ENCODE measurements at places on chromosomes 1 and 21.

DNA sequence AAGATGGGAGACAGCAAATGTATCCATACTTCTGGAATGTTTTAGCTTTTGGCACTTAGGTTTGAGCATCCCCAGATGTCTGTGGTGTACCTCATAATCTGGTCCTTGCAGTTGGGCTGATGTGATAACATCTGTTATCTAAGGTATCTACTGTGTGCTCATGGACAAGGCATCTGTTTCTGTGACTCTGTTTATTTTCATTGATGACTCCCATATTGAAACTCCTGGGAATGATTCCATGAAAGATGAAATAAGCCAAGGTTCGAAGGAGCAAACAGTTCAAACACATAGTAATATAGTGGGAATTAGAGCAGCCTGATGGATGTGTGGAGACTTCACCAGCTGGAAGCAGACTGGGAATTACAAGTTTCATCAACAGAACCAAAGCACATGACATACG lies 20.7 kb upstream of the TRIM45 start:
- DNase-seq = no peak

- DNase-seq = peak; percentile 51
Observed at GRCh38 chr21:20443558-20444155, 554.6 kb upstream of the NCAM2 start.

DNA sequence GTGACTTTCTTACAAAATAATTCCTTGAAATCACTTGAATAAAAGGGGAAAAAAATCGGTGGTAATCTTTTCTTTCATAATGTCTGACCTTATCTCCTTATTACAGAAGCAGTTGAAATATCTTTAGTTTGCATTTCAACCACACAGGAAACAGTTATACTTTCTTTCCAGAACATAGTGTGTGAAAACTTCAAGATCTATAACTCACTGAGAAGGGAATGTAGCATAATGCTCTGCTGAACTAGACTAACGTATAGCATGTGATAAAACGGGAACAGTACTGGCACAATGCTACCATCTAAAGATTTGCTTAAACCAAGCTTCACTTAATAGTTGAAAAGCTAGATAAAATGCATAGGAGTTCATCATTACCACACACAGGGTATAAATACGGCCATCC lies 45.0 kb downstream of the VAV3 start:
- no peak for DNase-seq

DNA sequence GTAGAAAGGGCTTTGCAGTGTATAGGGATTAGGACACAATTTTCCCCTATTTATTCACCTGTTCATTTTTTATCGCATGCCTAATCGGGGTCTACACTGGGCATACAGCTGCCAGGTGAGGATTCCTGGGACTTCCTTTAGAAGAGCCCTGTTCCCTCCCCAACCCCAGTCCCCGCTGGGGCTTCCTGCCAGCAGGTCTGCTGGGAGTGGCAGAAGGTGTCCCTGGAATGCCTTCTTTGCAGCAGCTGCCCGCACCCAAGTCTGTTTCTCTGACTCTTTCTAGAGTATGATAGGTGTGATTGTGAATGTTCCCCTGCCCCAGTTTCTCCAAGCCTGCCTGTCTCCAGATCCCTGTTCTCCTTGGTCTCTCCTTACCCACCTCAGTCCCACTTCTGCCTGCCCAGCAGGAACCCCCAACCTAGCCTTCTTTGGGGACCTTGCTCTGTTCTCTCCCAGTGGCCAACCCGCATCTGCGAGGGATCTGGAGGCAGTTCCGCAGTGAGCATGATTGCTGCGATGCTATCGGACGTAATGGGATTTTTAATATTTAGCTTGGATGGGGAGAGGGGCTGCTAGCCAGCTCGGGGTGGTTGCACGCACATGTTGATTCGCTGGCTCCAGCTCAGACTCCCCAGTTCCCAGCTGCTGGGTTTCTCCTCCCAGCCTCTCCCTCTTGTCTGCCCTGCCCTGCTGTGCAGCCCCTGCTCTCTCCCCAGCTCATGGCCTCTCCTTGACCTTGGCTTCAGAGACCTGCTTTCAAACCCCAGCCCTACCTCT lies 79.8 kb downstream of the EPHB2 start:
- no peak for DNase-seq

GRCh38 chr1:169426174-169426705 lies 1.0 kb downstream of the CCDC181 start:
- no peak for DNase-seq

DNA sequence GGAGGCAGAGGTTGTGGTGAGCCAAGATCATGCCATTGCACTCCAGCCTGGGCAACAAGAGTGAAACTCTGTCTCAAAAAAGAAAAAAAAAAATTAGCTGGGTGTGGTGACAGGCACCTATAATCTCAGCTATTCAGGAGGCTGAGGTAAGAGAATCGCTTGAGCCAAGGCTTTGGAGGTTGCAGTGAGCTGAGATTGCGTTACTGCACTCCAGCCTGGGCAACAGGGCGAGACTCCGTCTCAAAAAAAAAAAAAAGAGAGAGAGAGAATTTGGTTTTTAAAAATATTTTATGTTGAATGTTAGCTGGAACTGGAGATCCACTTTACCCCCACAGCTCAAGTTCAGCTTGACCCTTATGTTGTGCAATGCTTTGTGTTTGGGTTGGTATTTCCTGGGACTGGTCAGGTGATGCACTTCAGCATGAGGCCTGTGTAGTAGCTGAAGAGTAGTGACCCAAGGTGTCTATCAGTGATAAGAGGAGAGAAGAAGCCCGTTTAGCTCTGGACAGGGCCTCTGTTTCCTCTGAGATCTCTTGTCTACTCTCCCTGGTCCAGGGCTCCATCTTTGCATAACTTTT lies 36.8 kb upstream of the MACF1 start:
- no peak for DNase-seq
